ENCODE measurements at places on chromosomes 2 and 18.

DNA sequence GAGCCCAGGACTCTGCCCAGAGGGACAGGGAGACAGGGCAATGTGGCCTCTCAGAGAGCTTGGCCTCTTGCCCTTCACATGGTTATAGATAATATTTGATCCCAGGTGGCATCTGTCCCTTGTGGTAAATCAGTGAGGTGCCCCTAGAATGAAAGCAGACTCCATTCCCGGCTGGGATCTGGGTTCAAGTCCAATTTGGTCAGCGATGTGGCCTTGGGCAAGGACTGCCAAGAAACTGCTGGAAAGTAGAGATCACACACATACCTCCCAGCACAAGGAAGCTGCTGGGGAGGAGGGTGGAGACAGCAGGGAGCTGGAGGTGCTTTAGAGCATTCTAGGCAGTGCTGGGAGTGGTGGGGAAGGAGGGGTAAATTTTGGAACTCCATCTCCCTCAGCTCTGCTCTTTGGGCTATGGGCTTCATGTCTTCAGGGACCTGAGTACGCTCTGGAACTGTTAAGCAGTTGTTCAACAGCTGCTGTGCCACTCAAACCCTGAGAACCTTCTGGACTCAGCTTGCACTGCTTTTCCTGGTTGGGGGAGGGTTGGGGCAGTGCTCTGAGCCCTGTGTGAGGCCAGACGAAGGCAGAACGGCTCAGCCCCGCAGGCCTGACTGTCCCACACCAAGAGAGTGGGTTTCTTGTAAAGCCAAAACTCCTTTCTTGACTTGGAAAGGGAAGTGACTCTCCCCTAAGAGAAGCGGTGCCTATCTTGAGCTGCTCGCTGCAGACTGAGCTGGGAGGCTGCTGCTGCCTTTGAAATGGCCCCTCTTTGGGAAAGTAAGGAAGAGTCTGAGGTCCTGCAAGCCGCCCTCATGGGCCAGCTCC, 23.0 kb downstream of the INPP5D start:
- no peak for DNase-seq

GRCh38 chr2:217835931-217836891, 166.6 kb downstream of the TNS1 start:
- DNase-seq = no peak

GRCh38 chr2:240138254-240138984, 2.0 kb downstream of the OTOS start:
- DNase-seq = no peak

GRCh38 chr2:162244541-162245031, 1.3 kb upstream of the FAP start:
- DNase-seq = no peak

GRCh38 chr18:32956591-32957315, 183.9 kb upstream of the KLHL14 start:
- DNase-seq = no peak

GRCh38 chr2:113061896-113062770, 3.1 kb downstream of the IL36RN start:
- no peak for DNase-seq

GRCh38 chr18:36406805-36407204, 109.3 kb downstream of the FHOD3 start:
- no peak for DNase-seq

GRCh38 chr18:58966005-58966677, 101.5 kb downstream of the ZNF532 start:
- no peak for DNase-seq

- DNase-seq = no peak
Observed at GRCh38 chr18:79816092-79816491, 18.4 kb downstream of the KCNG2 start.

- no peak for DNase-seq
Observed at GRCh38 chr2:151790689-151791088, 37.5 kb downstream of the ARL5A start.

- DNase-seq = no peak
Observed at GRCh38 chr2:161625996-161626395, 1.8 kb downstream of the SLC4A10 start.

DNA sequence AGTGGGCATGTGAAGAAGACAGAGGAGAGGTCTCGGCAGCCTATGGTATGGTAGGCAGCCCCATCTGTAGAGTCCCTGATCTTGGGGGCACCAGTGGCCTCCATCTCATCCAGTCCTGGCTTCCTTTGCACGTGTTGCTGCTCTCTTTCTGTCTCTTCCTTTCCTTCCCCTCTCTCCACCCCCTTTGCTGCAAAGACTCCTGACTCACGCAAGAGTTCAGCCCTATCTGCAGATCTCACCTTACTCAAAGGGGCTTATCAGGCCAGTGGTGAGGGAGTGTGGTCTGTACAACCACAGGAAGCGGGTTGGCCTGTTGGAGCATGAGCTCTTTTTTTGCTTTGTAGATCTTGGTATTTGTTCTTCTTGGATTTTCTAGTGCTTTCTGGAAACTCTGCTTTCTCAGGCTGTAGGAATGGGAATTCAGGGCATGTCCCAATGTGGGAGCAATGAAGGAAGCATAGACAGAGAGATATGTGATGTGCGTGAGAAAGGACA, 14.6 kb upstream of the NT5DC4 start:
- DNase-seq = no peak

- no peak for DNase-seq
Observed at GRCh38 chr2:106356291-106356690, 111.9 kb downstream of the RGPD3 start.

- no peak for DNase-seq
Observed at GRCh38 chr18:23169673-23170044, 34.4 kb downstream of the CABLES1 start.

- DNase-seq = no peak
Observed at GRCh38 chr2:167814881-167815718, 432.3 kb downstream of the STK39 start.

GRCh38 chr2:143177096-143177786, 48.0 kb downstream of the ARHGAP15 start:
- DNase-seq = peak; percentile 64

GRCh38 chr18:32040936-32041335, 22.3 kb downstream of the RNF125 start:
- DNase-seq = no peak

GRCh38 chr2:61396005-61396404, 74.9 kb downstream of the USP34 start:
- DNase-seq = no peak

- DNase-seq = no peak
Observed at GRCh38 chr2:170092436-170093060, 85.4 kb upstream of the MYO3B start.

DNA sequence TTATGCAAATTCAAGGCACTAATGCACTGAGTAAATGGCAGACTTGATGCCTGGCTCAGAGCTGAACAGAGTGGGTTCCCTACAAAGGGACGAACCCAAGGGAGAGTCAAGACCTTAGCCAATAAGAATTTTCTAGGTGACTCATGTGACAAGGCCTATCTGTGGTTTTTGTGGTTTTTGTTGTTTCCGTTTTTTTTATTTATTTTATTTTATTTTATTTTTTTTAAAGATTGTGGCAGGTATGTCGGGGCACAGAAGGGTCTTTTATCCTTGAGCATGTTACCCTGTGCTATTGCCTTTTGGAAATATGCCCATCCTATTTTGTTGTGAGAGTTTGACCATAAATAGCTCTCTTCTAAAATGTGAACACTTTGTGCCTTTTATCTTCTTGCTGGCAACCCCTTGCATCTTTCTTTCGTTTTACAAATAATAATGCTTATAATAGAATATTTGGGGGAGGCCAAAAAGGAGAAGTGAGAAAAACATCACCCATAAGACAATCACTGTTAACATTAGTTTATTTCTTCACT, 113.4 kb upstream of the AQP4 start:
- DNase-seq = peak; percentile 79

GRCh38 chr2:105361102-105361889, 24.0 kb downstream of the C2orf49 start:
- DNase-seq = no peak

- no peak for DNase-seq
Observed at GRCh38 chr2:239166201-239166834, 234.5 kb downstream of the HDAC4 start.

DNA sequence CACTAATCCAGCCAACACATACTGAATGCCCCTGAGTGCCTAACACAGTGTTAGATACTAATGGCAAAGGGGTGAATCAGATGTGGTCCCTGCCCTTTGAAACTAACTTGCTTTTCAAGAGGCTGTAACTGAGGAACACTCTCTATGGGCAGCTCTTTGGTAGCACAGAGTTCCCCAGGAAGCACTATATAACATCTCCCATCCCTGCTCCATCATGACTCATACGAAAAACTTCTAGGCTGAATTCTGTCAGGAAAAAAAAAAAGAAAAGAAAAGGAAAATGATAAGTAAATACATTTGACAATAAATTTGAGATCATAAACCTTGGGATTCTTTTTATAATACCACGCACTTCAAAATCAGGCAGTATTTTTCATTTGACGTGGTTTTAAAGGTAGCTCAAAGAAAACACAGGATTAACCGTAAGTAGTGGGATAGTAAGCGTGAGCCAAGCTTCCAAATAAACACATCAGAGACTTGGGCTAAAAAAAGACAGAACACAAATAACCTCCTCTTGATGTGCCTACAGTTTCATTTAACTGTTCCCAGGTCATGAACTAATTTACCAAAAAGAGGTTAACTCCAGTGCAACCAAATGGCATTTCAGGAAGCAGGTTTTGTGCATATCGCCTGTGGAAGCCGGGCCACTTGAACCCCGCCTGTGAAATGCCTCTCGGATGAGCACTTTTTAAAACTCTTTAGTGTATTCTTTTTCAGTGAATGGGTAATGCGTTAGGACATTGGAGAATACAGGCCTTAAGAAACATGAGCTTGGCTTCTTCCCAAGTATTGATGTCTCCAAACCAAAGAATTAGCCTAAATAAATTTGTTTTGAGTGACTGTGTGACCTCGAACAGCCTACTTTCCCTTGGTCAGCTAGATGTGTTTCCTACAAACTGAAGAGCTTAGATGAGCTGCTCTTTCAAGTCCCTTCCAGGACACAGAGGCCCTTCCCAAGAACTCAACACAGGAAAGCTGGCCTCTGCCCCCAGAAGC, 42.0 kb downstream of the RDH14 start:
- DNase-seq = no peak

- DNase-seq = no peak
Observed at GRCh38 chr2:217662984-217663602, 339.7 kb downstream of the TNS1 start.

GRCh38 chr2:99989905-99990304, 152.5 kb downstream of the AFF3 start:
- DNase-seq = no peak

GRCh38 chr2:166892397-166892796, 4.1 kb downstream of the XIRP2 start:
- no peak for DNase-seq

DNA sequence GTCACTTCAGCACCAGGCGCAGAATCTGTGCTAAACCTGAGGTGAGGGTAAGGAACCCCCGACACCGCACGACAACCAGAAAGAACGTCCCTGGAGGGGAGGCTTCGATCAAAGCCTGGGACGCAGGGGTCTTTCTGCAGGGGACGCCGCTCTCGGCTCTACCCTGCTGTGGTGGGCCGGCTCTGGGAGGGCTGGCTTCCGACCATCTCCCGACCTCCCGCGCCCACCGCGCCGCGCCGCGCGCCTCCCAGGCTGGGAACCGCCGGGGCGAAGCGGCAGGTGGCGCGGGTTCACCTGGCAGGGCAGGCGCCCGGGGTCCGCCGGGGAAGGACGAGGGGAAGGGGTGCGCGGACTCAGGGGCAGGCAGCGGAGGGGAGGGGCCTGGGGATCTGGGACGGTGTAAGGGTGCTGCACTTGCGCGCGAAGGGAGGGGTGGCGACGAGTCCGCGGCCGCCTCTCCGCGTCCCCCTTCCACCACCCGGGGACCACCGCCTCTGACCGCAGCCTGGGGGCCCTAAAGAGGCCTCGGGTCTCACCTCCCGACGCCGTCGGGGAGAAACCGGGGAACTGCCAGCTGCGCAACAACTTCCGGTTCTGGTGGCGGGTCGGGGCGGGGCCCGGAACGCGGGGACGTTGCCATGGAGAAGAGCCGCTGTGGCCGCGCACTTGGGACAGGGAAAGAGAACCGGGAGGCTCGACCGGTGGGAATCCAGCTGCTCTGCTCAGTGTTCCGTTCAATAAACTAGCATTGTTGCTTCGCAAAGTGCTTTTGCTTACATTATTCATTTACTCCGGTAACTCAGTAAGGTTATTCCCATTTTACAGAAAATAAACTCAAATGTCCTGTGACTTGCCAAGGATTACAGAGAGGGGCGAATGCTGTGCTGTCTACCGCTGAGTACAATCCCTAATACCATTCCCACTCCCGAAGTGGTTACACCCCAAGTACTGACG, at the start of gene ZNF396:
ZNF396 (minus strand) TSS at position 596 of the 954 bp plus-strand sequence. CDS start 3,045 bp downstream, outside the sequence.
- peak; percentile 75 for DNase-seq

DNA sequence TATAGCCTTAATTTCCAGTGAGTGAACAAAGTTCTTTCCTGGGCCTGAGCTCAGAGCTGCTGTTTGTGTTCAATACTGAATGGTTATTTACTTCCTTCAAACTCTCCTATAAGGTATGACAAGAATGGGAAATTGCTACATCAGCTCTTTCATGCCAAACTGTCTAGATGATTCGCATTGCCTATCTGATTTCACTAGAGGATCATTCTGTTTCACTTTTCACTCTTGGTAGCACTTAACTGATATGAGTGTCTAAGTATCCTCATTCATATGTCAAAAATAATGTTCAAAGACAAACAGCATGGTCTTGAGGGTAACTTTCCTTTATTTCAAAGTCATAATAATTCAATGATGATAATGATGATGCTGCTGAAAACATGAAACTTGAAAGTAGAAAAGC, 32.9 kb upstream of the SCG2 start:
- DNase-seq = no peak

DNA sequence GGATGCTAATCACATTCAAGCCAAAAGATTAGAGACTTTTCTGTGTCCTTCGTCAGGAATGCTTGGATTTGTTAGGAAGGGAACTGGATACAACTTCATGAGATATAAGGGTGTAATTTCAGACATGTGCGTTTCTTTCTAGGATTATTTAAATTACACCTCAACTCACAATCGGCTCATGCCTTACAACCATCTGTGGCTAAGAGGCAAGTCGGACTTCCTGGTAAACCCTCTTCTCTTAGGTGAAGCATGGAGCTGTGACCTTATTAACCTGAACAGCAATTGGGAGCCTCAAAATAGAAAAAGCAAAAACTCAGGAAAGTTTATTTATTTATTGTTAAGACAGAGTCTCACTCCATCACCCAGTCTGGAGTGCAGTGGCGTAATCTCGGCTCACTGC, 61.8 kb downstream of the SEMA4F start:
- DNase-seq = no peak

DNA sequence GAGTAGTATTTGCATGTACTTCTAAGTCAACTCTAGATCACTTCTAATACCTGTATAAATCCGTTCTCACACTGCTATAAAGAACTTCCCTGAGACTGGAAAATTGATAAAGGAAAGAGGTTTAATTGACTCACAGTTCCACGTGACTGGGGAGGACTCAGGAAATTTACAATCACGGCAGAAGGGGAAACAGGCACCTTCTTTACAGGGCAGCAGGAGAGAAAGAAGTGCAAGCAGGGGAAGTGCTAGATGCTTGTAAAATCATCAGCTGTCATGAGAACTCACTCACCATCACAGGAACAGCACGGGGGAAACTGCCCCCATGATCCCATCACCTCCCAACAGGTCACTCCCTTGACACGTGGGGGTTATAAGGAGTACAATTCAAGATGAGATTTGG, 24.0 kb upstream of the SLC35F5 start:
- no peak for DNase-seq

Data from germinal center (tissue), 1 donor.